ENCODE measurements at places on chromosomes 16 and 17.

- no peak for DNase-seq
Observed at GRCh38 chr16:10878644-10879501, 1.9 kb downstream of the CIITA start.

- DNase-seq = peak; percentile 17
Observed at GRCh38 chr16:74999609-75000480, 1.0 kb downstream of the ZNRF1 start.

DNA sequence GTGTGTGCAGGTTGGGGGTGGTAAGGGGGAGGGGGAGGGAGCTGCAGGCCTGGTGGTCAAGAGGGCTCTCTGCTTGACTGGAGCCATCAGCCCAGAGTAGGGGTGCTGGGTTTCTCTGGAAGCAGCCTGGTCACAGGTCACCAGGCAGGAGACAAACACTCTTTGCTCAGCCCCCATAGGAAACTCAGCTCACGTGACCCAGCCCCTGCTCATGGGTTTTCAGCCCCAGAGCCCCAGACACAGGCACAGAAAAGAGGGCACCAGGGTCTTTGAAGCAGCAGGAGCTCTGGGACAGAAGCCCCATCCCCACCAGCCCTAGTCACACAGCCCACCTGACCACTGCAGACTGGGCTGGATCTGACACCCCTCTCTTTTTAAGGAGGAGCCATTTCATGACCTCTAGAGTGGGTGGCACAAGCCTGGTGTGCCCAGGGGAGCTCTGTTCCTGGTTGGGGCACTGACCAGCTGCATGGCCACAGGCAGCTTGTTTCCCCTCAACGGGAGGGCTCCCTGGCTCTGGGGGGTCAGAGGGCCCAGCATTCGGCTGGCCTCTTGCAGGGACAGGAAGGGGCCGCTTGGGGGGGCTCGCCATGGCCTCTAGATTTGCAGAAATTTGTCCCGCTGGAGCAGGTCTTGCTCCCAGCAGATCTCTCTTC lies 13.8 kb upstream of the CD79B start:
- no peak for DNase-seq

GRCh38 chr17:78534492-78535272 lies 42.5 kb downstream of the DNAH17 start:
- DNase-seq = no peak

DNA sequence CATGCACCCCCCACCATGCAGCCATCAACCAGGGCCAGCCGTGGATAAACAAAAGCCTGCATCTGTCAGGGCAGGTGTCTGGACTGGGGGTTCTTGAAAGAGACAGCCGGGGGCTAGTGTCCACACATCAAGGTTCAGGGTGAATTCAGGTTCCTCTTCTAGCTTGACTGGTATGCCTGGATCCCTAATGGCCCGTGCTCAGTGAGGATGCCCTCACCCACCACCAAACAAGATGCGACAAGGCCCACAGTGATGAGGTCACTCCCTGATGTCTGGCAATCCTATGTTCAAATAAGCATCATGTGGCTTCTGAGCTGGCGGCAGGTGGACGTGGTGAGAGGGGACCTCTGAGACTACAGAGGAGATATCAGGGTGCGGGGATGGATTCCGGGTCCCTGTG lies 64.6 kb downstream of the GOSR1 start:
- DNase-seq = no peak

DNA sequence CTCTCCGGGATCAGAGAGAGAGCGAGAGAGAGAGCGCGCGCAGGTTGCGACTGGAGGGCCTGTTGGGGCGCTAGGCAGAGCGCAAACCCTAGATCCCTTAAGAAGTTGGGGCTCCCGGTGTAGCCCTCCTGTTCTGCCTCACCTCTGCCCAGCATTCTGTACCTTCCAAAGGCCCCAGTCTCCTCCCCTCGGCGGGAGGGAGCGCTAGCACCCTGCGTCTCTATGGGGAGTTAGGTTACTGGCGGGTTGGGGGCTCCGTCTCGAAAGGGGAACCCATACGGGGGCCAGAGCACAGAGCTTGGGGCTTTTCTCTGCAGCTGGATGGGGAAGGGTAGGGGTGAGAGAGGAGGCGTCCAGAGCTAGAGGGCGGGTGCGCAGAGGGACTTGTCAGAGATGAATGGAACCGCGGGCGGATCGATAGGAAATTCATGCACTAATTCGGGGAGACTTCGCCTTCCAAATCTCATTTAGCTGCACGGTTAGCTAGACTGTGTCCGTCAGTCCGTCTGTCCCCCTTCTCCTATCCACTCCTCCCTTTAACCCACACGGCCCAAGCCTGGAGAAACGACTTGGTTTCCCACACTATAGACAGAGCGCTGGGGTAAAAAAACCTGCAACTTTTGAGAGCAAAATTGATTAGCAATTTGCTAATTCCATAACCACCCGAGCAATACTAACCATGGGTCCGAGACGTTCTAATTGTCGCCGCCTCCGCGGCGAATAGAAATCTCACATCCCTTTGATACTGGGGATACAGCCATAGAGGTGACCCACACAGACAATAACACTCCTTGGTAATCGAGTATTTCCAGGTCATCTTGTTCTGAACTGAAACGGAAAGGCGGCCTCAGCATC lies 693 bp upstream of the HOXB4 start:
- DNase-seq = no peak

GRCh38 chr17:81537343-81537855 lies 9.2 kb downstream of the FSCN2 start:
- no peak for DNase-seq

DNA sequence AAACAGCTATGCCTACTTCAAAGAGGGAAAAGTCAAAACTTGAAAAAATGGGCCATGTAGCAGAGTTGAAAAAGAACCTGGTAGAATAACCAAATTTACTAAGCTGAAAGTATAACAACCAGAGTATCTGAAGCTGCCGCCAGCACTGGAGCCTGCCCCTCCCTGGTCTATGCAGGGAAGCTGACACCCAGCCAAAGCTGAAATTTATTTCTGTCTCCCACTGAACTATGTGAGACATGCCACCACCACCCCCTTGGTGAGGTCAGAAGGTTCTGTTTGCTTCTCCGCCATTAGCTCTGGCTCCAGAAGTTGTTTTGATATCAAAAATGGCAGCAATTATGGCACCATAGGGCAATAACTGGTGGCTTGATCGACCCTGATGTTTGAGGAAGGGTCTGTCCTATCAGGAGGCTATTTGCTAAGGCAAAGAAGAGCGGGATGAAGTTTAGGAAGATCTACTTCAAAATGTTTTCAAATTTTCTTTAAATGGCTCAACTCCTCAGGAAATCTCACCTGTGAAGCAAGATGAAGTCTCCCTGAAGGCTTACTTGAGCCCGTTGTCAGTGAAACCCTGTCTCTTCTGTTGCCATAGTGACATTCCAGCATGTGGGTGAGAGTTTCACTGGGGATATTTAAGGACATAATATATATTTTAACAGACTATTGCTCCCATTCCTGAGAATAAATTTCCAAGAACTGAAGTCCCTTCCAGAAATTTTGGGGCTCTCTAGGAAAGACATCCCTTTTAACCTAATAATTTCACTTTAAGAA lies 122.0 kb downstream of the COPRS start:
- no peak for DNase-seq

DNA sequence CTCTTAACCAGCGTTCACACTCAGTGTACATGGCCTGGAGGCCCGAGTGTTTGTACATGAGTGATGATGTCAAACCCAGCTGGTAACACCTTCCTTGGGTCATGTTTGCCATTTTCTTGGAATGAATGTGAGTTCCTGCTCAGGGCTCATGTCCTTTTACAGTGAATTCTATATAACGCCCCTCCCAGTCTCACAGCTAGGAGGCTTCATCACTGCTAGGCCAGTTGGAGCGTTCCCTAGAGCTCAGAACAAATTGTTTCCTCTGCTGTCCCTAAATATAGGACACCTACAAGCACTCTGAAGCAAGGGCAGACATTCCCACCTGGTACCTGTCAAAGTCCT lies 5.5 kb downstream of the TIMM22 start:
- no peak for DNase-seq

GRCh38 chr16:89431158-89431584 lies 59.2 kb downstream of the ANKRD11 start:
- no peak for DNase-seq

- DNase-seq = no peak
Observed at GRCh38 chr17:8151641-8152111, 528 bp downstream of the PER1 start.

GRCh38 chr17:77441130-77441920 lies 300.6 kb downstream of the SEC14L1 start:
- DNase-seq = no peak

- no peak for DNase-seq
Observed at GRCh38 chr16:52863000-52863399, 189.7 kb downstream of the CHD9NB start.

DNA sequence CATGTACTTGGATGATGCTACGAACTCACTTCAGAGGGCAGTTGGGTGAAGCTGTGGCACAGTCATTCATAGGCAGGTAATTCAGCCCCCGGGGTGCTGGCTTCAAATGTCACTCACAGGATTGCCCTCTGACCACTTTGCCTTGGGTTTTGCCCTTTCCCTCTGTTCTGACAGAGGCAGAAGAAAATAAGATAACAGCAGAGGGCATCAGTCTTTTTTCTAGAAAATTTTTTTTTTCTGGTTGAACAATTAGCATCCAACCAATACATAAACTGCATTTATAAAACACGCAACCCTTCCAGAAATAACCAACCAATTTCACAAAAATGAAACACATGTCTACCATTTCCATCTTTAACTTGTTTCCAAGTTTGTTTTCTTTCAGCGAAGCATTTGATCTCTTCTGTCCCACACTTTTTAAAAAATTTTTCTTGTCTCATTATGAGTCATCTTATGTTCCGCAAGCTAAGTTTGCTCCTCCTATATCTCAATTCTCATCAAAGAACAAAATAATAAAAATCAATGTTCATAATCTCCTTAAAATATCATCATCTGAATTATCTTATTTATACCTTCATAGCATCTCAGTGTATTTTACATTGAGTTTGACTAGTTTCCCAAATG lies 15.6 kb downstream of the NACA2 start:
- no peak for DNase-seq

DNA sequence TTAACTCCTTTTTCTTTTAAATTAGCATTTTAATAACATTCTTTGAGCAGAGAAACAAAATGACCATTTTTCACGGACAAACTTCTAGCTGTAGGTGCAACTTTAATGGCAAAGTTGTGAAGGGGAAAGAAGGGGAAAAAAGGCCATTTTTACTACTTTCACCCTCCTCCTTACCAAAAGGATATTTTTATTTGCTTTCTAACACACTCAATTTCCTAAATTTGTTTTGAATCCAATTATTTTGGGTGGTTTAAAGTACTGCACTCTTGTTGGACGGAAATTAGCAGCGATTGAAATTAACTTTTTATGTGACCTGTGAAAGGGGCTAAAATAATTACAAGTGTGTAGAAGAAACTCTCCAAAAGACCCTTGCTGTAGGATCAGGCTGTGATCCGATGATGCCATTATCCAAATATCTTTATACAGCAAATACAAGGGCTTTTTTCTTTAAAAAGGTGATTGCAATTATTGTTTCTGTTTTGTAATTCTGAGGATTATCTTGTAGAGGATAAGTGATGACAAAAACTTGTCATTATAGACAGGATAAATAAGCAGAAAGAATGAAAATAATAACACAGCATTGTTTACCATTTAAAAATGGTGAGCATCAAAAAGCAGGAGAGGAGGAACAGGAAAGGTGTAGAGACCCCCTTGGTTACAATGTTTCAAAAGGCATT lies 42.4 kb downstream of the SNX11 start:
- no peak for DNase-seq

GRCh38 chr16:87584271-87584670 lies 18.0 kb upstream of the JPH3 start:
- DNase-seq = no peak

GRCh38 chr17:32699247-32699646 lies 177.7 kb downstream of the MYO1D start:
- DNase-seq = no peak

- no peak for DNase-seq
Observed at GRCh38 chr17:82876149-82876548, 36.3 kb upstream of the ZNF750 start.

GRCh38 chr16:73056921-73057290 lies 9.0 kb upstream of the ZFHX3 start:
- DNase-seq = no peak

DNA sequence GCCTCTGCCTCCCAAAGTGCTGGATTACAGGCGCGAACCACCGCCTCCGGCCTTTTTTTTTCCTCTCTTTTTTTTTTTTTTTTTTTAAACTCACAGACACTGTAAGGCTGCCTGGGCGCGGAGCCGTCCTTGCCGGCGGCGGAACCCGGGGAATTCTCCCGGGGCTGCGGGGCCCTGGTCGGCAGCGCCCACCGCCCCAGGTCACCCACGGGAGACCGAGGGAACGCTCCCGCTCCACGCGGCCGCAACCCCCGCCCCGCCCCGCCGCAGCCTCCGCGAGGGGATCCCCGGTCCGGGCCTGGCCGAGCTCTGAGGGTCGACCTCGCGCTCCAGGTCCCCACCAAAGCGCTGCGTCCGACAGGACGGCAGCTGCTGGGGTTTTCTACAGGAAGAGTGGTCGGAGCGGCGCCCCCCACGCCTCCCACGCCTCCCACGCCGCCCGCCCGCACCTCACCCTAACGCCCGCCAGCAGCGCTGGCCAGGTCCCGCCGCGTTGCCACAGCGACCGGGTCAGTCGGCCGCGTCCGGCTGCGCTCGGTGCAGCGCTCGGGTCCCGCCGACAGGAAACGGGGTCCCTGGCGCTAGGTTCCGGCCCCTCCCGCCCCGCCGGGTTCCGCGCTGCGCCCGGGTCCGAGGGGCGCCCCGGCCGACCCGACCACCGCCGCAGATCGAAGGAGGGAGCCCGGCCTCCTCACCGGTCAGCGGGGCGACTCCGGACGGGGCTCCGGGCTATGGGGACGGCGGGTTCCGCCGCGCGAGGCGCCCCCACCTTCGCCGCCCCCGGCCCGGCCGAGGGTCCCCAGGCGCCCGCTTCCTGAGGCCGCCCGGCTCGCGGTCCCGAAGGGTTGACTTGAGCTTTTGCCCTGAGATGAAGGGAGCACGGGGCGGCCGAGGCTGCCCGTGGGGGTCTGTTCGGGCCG lies at the start of gene CCDC57:
CCDC57 (minus strand) TSS at position 512 of the 920 bp plus-strand sequence. CDS start 10,898 bp downstream, outside the sequence.
- peak; percentile 76 for DNase-seq

DNA sequence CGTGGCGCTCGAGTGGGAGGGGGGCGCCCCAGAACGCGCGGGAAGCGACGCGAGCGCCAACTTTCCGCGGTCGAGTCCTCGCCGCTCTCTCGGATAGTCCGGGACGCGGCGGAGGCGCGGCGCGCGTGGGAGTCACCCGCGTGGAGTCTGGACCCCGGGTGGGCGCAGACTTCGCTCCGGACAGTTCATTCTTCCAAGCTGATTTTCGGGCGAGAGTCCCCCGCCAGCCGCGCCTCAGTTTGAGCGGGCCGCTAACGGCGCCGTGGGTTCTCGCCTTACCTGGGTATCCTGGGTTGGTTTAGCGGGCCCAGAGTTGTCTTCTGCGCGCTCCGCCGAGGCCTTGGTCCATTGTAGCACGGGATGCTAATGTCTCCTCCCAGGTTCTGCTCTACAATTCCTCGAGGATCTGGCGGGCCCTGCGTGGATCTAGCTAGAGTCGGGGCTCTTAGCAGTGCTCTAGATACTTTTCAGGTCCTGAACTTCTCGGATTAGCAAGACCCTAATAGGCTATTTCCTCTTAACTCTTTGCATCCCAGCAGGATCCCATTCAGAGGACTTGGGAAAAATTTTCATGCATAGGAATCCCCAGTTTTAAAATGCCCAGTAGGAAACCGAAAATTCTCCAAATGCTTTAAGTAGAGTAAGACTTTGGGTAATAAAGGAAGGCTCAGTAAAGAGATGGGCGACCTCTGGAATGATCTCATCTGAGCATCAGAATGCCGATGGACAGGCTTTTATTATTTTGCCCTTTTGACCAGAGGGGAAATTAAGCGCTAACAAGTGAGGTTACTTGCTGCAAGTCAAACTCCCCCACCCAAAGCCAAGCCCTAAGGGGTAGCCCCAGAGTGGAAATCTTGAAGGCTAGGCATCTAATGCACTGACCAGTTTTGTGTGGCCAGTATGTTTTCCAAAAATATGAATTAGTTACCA lies 537 bp upstream of the GJC1 start:
- DNase-seq = no peak
